ENCODE measurements at places on chromosomes 1 and 21.

DNA sequence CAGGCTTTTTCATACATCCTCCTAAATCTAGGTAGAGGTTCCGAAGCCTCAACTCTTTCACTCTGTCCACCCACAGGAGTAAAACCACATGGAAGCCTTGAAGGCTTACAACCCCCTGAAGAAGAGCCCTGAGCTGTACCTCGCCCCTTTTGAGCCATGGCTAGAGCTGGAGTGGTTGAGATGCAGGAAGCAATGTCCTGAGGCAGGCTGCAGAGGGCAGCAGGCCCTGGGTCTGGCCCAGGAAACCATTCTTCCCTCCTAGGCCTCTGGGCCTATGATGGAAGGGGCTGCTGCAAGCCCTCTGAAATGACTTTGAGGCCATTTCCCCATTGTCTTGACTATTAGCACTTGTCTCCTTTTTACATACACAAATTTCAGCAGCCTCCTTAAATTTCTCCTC, 1503.0 kb downstream of the KCNT2 start:
- no peak for DNase-seq

- no peak for DNase-seq
Observed at GRCh38 chr1:71502006-71502405, 421.2 kb upstream of the ZRANB2 start.

- no peak for DNase-seq
Observed at GRCh38 chr1:8004803-8005573, 21.1 kb downstream of the ERRFI1 start.

DNA sequence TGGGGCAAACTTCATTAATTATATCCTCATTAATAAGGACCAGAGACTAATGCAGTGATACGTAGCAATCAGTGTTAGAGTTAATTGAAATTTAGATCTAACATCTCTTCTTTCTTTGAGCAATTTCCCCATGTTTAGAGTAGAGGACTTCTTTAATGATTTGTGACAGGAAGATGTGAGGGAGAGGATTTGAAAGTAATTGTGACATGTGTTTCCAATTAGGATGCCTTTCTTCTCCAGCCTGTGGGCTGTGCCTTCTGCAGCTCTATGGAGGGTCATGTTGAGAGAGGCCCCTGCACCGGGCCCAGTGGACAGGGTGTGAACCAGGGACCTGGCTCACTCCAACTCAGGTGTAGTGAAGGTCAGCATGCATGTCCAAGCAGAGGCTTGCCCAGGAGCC, 103.0 kb downstream of the GREM2 start:
- DNase-seq: no peak
